ENCODE measurements at places on chromosomes 16 and 17.

- DNase-seq, result no peak
Measured at GRCh38 chr17:3986939-3987335, 22.7 kb upstream of the ATP2A3 start.

DNA sequence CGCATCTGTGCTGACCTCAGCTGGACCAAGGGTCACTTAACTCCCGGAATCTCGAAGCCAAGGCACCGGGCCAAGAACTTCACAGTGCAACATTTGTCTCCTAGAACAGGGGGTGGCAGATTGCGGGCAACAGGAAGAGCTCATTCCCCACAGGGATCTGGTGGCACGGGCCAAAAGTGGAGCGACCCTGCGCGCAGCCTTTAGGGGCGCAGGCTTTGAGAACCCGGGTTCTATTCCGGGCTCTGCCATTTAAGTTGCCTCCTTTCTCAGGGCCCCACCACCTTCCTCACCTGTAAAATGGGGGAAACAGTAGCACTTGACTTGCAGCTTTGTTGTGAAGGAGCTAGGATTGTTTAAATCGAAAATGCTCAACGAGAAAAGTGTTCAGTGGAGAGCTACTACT lies 651 bp downstream of the SHMT1 start:
- peak; percentile 42 for DNase-seq

GRCh38 chr17:6755731-6756184 lies at the start of gene XAF1:
XAF1 (plus strand) TSS chr17:6756046; CDS start chr17:6756079, 33 bp downstream.
- peak; percentile 81 for DNase-seq

DNA sequence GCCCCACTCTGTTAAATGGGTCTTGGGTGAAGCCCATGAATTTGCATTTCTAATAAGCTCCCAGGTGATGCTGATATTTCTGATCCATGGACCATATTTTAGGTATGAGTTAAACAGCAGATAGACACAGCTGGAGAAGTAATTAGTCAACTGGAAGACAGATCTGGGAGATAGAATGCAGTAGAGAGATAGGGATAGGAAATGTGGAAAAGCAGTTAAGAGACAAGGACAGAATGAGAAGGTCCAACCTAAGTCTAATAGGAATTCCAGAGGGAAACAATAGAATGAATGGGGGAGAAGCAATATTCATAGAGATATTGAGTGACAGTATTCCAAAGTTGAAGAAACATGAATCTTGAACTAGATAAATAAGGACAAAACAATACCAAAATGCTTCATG lies 71.7 kb downstream of the GPRC5B start:
- no peak for DNase-seq

DNA sequence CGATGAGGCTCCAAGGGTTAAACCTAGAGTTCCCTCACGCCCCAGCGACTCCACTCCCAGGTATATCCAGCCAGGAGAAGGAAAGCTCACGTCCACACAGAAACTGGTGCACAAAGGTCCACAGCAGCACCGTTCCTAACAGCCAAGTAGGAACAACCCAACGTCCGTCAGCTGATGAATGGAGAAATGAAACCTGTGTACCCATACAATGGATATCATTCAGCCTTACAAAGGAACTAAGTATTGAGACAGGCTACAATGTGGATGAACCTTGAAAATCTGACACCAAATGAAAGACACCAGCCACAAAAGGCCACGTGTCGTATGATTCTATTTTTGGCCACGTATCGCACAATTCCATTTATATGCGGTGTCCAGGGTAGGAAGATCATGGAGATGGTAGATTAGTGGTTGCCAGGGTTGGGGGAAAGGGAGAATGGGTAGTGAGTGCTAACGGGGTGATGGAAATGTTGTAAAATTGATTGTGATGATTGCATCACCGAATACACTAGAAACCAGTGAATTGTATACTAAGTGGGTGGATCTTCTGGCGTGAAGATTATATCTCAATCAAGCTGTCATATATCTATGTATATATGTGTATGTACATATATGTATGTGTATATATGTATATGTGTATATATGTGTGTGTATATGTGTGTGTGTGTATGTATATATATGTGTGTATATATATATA lies 30.1 kb downstream of the NLRC3 start:
- DNase-seq, result no peak

All from GM12865 (cell line).